ENCODE measurements at places on chromosomes 4 and X.

- no peak for DNase-seq
Observed at GRCh38 chr4:83171436-83172039, 57.0 kb upstream of the PLAC8 start.

DNA sequence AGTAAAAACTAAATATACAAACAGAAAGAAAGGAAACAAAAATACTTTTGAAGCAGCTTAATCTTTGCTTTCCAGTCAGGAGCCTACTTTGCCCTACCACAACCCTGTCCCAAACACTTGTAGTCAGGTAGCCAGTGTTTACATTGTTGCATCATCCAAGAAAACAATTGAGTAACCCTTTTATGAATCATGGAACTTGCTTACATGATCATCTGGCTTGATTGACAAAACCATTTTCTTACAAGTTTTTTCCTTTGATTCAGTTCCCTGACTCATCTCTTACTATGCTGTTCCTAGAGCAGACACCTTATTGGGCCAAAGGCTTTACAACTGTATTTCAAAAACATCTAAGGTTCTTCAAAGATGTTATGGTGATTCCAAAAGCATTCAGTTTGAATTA lies 740.1 kb downstream of the KLHL13 start:
- no peak for DNase-seq

DNA sequence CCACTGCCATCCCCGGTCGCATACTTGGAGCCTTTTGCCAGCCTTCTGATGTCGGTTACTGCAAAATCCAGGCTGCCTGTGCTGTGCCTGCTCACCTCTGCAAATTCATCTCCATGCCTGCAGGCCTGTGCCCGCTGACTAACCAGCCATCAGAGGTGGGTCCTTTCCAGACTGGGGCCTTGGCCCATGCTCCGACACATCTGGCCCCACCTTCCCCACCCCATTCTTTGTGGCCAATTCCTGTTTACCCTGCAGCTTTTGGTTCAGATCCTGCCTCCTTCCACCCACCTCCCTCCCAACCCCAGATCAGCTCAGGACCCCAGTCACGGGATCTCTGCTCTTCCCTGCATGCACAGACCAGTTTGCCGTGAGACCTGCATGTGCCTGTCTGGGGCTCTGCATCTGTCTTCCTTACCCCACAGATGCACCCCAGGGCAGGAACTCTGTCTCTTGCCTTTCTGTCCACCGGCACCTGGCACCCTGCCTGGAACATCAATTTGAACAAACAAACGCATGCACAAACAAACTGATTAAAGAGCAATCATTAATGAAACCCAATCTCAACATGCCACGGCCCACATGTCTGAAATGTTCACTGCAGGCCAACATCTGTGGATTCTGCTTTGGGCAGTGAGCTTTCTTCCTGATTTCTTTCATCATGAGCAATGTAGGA lies 112.8 kb upstream of the PSAPL1 start:
- DNase-seq: no peak

DNA sequence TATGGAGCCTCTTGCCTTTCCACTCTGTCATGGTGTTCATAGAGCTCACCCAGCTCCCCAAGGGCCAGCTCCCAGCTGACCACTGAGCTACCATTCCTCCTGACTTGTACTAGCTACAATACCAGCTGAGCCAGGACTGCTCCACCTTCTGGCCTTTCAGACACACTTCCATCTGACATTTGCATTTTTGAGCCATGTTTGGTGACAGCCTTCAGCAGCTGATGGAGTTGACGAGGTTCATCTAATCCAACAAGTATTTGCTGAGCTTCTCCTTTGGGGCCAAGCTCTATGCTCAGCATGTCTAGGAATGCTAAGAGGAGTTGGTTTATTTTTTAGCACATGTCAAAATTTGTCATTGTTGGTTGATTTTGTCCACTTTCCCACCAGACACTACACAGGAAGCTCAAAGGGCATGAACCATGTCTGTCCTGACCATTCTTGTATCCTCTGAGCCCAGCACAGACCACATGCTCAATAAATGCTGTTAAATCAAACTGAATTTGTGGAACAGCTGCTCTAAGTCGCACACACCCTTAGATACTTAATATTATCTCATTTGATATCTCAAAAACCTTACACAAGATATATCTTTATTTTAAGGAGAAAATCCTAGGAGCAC lies 142.6 kb upstream of the PPARGC1A start:
- no peak for DNase-seq

DNA sequence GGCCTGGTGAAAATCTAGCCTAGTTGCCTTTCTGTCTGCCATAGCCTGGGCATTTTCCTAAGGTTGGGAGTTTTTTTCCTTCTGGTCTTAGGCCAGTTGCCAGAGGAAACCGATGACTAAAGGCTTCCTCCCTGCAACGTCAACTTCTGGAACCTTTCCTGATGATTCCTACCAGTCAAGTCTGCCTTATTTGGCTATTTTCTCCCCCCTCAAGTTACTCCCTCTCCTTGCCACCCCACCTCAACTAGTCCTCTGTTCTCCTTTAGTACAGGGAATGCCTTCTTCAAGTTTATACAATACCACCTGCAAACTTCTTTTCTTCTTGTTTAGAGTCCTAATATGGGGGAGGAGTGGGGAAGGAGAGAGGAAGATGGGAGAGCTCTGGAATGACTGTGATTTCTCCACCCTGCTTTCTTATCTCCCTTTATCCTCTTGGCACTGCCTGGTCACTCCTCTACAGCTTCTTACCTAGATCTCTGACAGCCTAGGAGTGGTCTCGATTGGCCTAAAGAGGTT lies 10.6 kb downstream of the MSN start:
- peak; percentile 35 for DNase-seq

- peak; percentile 53 for DNase-seq
Observed at GRCh38 chr4:85147481-85148076, 181.1 kb upstream of the WDFY3 start.

- DNase-seq: no peak
Observed at GRCh38 chr4:5976921-5977320, 41.3 kb downstream of the C4orf50 start.

DNA sequence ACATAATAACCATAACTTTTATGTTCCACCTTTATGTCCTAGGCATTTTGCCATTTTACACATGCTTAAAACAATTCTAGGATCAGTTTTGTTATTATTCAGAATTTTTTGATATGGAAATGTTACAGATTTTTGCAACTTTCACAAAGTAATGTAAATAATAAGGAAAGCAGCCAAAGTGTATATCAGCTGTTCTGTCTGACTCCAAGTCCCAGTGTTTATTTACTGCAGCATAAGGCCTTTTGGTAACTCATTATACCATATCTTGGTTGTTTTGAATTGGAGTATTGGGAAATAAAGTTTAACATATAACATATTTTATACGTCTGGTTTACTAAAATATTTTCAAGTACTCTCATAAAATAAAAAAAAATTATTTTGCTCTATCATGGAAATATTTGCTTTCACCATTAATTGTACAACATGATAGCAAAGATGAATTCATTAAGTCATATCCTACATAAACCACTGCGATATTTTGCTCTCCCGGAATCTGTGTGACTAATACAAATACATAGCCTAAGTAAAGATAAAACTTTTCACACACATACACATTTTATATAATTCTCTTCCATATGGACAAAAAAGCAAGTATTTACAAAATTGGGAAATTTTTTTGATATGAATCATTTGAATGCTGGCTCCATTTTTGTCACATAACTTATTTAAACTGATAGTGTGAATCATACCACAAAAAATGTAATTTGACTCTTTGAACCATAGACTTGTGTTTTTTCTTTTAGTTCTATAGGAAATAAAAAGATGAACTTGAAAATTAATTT lies 399.0 kb downstream of the PABPC4L start:
- no peak for DNase-seq

Data from amniotic stem cell (primary cell).